ENCODE measurements at places on chromosomes 7 and 10.

GRCh38 chr10:14009371-14010100, 321.2 kb downstream of the FRMD4A start:
- no peak for DNase-seq

DNA sequence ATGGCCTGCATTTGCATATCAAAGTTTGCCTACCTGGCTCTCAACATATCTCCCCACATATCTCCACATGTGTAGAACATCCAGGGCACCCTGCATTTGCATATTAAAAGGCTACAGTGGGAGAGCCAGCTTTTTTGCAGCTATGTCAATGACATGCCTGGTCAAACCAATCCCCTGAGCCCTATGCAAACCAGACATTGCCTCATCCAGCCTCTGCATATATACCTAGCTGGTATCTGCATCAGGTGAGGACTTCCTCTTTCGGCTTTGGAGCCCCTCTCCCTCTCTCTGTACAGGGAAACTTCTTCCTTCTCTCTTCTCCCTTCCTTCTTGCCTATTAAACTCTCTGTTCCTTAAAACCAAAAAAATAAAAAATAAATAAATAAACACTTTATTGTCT, 142.7 kb upstream of the STEAP4 start:
- no peak for DNase-seq

DNA sequence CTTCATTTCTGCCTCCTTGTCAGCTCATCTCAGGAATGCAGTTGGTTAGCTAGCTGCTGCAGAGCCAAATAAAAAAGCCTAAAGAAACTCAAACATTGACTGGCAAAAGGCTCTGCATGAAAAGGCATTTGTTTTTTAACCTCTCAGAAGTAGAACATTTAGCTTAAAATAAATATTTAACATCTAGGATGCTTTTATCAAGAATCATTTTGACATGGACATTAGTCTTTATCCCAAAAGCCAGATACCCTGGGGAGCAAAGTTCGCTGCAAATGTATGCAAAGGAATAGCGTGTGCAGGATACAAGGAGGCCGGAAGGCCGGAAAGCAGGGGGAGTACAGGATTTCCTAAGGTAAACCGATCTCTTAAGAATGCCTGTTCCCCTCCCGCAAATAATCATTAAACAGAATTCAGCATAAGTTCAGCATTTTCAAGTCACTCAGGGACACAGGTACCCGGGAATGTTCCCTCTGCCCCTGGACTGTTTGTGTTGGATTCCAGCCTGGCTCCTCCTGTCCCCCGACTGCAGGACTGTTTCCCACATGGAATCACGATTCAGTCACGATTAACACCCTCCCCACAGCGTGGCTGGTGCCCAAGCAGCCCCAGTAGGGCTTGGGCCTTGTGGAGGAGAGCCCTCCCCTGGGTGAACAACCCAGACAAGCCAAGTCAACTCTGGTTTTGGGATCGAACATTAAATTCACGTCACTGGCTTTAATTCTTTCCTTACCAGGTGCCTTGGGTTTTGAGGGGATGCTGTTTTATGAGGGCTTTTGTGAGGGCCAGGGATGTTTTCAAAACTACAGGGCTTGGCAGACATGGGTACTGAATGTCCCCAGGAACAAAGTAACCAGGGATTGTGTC, 97.8 kb downstream of the HIPK2 start:
- DNase-seq = peak; percentile 63

GRCh38 chr10:11757454-11757820, 15.3 kb downstream of the ECHDC3 start:
- DNase-seq = peak; percentile 86

Measured in body of pancreas (tissue), 4 donors.